ENCODE measurements at places on chromosomes 2 and 18. TPM values are rescaled to one million over a fixed set of nuclear protein-coding genes. Genes with fewer than 3 reads are reported as not detected.
A peak's percentile ranks its signal among the peaks of the same experiment; 100 is the strongest.

CCDC141 gene
- polyA plus RNA-seq: 1.5 TPM

CELF4 gene
- polyA plus RNA-seq: 0.07 TPM

DPP10 gene
- polyA plus RNA-seq: not detected

DSC3 gene
- polyA plus RNA-seq: not detected

LRRC30 gene
- polyA plus RNA-seq: not detected

DSG4 gene
- polyA plus RNA-seq: not detected

PCBP1 gene
- polyA plus RNA-seq: 232 TPM

CPO gene
- not detected for polyA plus RNA-seq

RPRM gene
- polyA plus RNA-seq: not detected

HK2 gene
- polyA plus RNA-seq: 0.04 TPM

- no peak overlapping the region for H3K27ac ChIP-seq
- H3K27me3 ChIP-seq: no peaks in the 10 kb centered on the region
- peaks cover 8% of the 10 kb centered on the region for H3K4me1 ChIP-seq
- no peak overlapping the region for H3K4me3 ChIP-seq
Measured at GRCh38 chr18:25974630-25975077, 115.8 kb downstream of the SS18 start.

- no peaks in the 10 kb centered on the region for H3K4me1 ChIP-seq
- no peak for DNase-seq
- no peak overlapping the region for H3K27ac ChIP-seq
- H3K27me3 ChIP-seq: no peaks in the 10 kb centered on the region
Measured at GRCh38 chr2:80007777-80008503, 296.6 kb downstream of the LRRTM1 start.

DNA sequence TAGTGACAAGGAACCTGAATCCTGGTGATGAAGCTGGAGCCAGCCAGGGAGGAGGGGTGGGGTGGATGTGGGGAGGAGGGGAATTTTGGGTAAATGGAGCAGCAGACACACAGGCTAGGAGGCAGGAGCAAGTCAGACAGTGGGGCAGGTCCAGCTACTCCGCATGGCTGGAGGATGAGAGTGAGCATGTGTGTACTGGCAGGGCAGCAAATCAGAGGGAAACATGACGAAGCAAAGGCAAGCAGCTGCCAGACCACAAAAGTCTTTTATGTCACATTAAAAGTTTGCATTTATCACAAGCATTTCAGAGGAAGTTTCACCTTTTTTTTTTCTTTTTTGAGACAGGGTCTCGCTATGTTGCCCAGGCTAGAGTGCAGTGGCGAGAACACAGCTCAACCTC, 11.9 kb upstream of the KIDINS220 start:
- no peak overlapping the region for H3K27ac ChIP-seq
- peaks cover 14% of the 10 kb centered on the region for H3K27me3 ChIP-seq

DNA sequence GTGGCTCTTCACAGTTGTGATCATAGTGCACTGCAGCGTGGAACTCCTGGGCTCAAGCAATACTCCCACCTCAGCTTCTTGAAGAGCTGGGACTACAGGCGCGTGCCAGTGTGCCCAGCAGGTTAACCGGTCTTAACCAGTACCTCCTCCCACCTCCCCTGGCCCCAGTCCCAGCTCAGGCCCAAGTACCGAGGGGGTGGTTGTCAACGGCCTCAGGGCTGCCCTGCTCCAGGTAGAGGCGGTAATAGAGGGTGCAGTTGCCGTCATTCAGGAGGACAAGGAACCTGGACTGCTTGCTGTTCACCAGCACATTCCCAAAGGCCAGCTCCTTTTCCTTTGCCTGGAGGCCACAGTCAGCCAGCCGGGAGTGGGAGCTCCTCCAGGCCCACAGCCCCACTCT, 19.7 kb downstream of the CFAP65 start:
- no peak for DNase-seq
- H3K4me3 ChIP-seq: no peak overlapping the region
- H3K36me3 ChIP-seq: no peaks in the 10 kb centered on the region
- H3K27ac ChIP-seq: no peak overlapping the region
- peaks cover 9% of the 10 kb centered on the region for H3K27me3 ChIP-seq

- H3K36me3 ChIP-seq: no peaks in the 10 kb centered on the region
- peaks cover 3% of the 10 kb centered on the region for H3K27me3 ChIP-seq
- H3K4me1 ChIP-seq: no peaks in the 10 kb centered on the region
- DNase-seq: no peak
- H3K27ac ChIP-seq: no peak overlapping the region
Measured at GRCh38 chr2:38438133-38438882, 61.2 kb upstream of the ATL2 start.

GRCh38 chr2:114752425-114752824, 310.0 kb downstream of the DPP10 start:
- H3K27me3 ChIP-seq: no peaks in the 10 kb centered on the region
- no peak overlapping the region for H3K27ac ChIP-seq
- no peak overlapping the region for H3K4me3 ChIP-seq
- DNase-seq: no peak
- H3K4me1 ChIP-seq: no peaks in the 10 kb centered on the region
- H3K36me3 ChIP-seq: no peaks in the 10 kb centered on the region

GRCh38 chr2:10514743-10515142, 66.6 kb upstream of the ODC1 start:
- H3K27ac ChIP-seq: no peak overlapping the region
- H3K4me1 ChIP-seq: no peaks in the 10 kb centered on the region
- no peak overlapping the region for H3K4me3 ChIP-seq
- peaks cover 3% of the 10 kb centered on the region for H3K36me3 ChIP-seq

GRCh38 chr2:164617466-164617865, 3.8 kb downstream of the GRB14 start:
- no peak overlapping the region for H3K27ac ChIP-seq
- peaks cover 4% of the 10 kb centered on the region for H3K27me3 ChIP-seq
- H3K4me3 ChIP-seq: no peak overlapping the region
- H3K4me1 ChIP-seq: peaks cover 2% of the 10 kb centered on the region
- no peak for DNase-seq

DNA sequence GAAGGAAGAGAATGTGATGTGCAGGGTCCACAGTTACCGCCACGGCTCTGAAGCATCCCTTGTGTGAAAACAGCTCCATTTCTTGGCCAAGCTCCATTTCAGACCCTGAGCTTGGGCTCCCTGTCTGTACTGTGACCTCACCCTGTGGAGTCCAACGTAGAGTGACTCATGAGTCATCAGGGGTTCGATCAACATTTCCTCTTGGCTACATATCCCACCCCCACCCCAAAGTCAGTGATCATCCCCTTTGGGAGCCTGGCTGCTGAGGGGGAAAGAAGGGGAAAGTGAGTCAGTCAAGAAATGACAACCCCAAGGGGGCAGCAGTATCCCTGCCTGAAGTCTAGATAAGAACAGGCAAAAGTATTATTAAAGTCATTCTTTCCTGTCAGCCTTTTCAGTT, 62.2 kb downstream of the PAPOLG start:
- DNase-seq: peak; percentile 23
- H3K4me1 ChIP-seq: peaks cover 51% of the 10 kb centered on the region
- peaks cover 9% of the 10 kb centered on the region for H3K27me3 ChIP-seq
- H3K27ac ChIP-seq: peak overlapping the region; percentile 96
- H3K36me3 ChIP-seq: peaks cover 4% of the 10 kb centered on the region

GRCh38 chr2:11132036-11132671, 23.1 kb upstream of the SLC66A3 start:
- H3K4me1 ChIP-seq: peaks cover 29% of the 10 kb centered on the region
- H3K4me3 ChIP-seq: peak overlapping the region; percentile 88
- peaks cover 12% of the 10 kb centered on the region for H3K27me3 ChIP-seq

DNA sequence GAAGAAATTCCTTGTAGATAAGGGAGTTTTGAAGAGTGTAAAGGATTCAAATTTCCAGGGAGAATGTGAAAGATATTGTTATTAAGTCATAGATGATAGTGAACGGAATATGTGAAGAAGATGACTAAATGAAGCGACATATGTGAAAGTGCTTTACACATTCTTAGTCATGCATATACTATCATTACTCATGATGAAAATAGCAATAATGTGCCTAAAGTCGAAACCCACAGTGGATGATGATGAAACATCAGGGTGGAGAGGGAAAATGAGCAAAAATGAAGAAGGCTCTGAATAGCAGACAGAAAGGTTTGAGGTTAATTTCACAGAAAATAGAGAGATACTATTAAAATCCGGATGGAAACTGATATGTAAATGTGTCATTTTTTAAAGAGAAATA, 1237.1 kb downstream of the LRP1B start:
- H3K36me3 ChIP-seq: peaks cover 3% of the 10 kb centered on the region
- H3K27me3 ChIP-seq: no peaks in the 10 kb centered on the region
- DNase-seq: no peak

GRCh38 chr2:20986024-20986939, 57.6 kb downstream of the APOB start:
- no peak for DNase-seq
- no peak overlapping the region for H3K27ac ChIP-seq
- H3K36me3 ChIP-seq: no peaks in the 10 kb centered on the region
- peaks cover 2% of the 10 kb centered on the region for H3K27me3 ChIP-seq
- no peak overlapping the region for H3K4me3 ChIP-seq

- no peak overlapping the region for H3K27ac ChIP-seq
- H3K27me3 ChIP-seq: no peaks in the 10 kb centered on the region
- DNase-seq: no peak
- peaks cover 11% of the 10 kb centered on the region for H3K36me3 ChIP-seq
Measured at GRCh38 chr2:240125742-240126141, 10.4 kb downstream of the COPS9 start.

DNA sequence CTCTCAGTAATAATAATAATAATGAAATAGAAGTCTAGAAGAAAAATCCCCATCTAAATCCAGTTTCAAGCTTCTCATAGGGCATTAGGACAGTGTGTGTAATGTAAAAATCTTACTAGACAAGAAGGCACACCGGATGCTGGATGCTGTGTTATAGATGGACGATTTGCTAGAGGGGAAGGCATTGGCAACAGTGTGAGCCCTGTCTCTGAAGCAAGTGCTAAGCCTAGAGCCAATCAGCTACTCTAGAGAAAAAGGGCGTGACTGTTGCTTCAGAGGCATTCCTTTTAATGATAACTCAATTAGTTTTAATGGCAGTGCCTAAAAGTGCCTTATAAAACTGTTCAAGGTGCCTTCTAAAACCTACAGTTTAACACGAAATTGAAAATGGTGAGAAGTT, 344.9 kb downstream of the TDRD15 start:
- no peaks in the 10 kb centered on the region for H3K36me3 ChIP-seq
- H3K27me3 ChIP-seq: peaks cover 4% of the 10 kb centered on the region
- H3K4me1 ChIP-seq: no peaks in the 10 kb centered on the region

- H3K4me3 ChIP-seq: peak overlapping the region; percentile 10
- no peaks in the 10 kb centered on the region for H3K36me3 ChIP-seq
- no peak for DNase-seq
- peaks cover 3% of the 10 kb centered on the region for H3K27me3 ChIP-seq
- H3K4me1 ChIP-seq: peaks cover 97% of the 10 kb centered on the region
Measured at GRCh38 chr18:46407486-46408166, 249.4 kb downstream of the LOXHD1 start.

- no peak overlapping the region for H3K4me3 ChIP-seq
- DNase-seq: no peak
- no peak overlapping the region for H3K27ac ChIP-seq
- peaks cover 1% of the 10 kb centered on the region for H3K4me1 ChIP-seq
Measured at GRCh38 chr2:68689553-68690537, 44.8 kb upstream of the ARHGAP25 start.

GRCh38 chr2:45533771-45534170, 77.3 kb downstream of the SRBD1 start:
- H3K27ac ChIP-seq: no peak overlapping the region
- peaks cover 42% of the 10 kb centered on the region for H3K36me3 ChIP-seq
- DNase-seq: no peak

DNA sequence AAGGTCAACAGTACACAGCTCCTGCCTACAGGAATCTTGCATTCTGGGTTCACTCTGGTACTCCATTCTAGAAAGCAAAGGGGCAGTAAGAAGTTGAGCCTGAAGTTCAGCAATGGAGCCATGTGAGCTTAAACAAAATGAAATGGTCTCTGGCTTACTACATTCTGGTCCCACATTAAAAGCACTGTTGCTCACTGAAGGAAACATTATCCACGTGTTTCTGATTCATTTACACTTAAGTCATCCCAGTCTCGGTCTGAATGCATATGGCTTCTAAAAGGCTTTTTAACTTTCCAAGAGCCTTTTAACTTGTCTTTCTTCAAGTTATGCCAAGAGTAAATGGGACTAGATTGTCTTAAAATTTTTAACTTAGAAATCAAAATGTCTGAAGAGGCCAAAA, 177.8 kb downstream of the LNPK start:
- no peak for DNase-seq
- H3K4me3 ChIP-seq: no peak overlapping the region
- H3K27ac ChIP-seq: no peak overlapping the region

DNA sequence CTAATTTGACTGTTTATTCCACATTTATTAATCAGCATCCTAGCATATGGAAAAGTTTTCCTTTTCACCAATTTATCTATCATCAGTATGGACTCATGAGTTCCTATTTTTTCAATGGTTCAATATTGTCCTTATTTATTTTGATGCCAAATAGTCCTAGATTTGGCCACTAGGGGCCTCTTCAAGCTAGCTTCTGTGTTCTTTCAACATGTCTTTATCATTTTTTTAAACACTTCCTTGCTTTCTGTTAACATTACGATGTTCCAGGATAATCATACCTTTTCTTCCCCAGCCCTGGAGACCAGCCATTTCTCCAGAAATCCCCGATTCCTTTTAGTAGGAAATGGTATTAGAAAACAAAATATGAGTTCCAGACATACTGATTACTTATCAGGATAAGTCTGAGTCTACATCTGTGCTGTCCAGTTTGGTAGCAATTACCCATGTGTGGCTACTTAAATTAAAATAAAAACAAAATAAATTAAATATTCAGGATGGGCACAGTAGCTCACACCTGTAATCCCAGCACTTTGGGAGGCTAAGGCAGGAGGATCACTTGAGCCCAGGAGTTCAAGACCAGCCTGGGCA, 70.6 kb downstream of the RPE start:
- H3K36me3 ChIP-seq: no peaks in the 10 kb centered on the region
- no peak overlapping the region for H3K27ac ChIP-seq
- no peak overlapping the region for H3K4me3 ChIP-seq
- H3K4me1 ChIP-seq: peaks cover 4% of the 10 kb centered on the region
- DNase-seq: no peak

DNA sequence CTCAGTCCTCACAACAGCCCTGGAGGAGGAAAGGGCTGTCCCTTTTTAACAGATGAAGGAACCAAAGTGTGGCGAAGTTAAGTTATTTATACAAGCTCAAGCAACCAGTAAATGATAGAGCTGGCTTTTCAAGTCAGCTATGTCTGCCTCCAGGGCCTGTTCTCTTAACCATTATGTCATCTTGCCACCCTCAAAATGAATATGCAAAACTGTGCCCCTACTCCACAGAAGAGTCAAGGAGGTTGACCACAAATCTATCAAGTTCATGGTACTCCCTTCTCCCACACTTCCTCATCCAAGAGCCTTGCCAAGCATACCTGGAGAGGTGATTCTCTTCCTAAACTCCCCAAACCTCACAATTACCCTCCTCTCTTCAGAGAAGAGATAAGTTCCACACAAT, 37.3 kb upstream of the CREB1 start:
- H3K27ac ChIP-seq: no peak overlapping the region
- peaks cover 2% of the 10 kb centered on the region for H3K27me3 ChIP-seq
- no peak for DNase-seq
- no peaks in the 10 kb centered on the region for H3K4me1 ChIP-seq

DNA sequence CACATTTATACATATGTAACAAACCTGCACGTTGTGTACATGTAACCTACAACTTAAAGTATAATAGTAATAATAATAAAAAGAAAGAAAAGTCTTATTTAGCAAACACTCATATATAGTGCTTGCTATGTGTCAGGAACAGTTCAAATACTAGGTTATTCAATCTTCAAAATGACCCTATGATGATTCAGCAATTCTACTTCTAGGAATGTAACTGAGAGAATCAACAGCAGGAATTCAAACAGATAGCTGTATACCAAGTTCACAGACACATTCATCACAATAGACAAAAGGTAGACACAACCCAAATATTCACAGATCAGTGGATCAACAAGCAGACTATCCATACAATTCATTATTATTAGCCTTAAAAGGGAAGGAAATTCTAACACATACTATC, 69.5 kb downstream of the MYO5B start:
- H3K36me3 ChIP-seq: no peaks in the 10 kb centered on the region
- no peak overlapping the region for H3K4me3 ChIP-seq
- DNase-seq: no peak
- H3K4me1 ChIP-seq: no peaks in the 10 kb centered on the region
- H3K27ac ChIP-seq: no peak overlapping the region

Data from immature natural killer cell (primary cell).